Foreskin keratinocyte (primary cell): ENCODE measurements at places on chromosomes 12 and 14. TPM values are rescaled to one million over a fixed set of nuclear protein-coding genes. Genes with fewer than 3 reads are reported as not detected.

- no peak for DNase-seq
These were observed 105.8 kb downstream of the PRKD1 start for GRCh38 chr14:29821661-29822429.

GRCh38 chr12:14907953-14908352, 22.3 kb upstream of the MGP start:
- DNase-seq, result no peak

- no peak for DNase-seq
These were observed 142.3 kb downstream of the RBM19 start for GRCh38 chr12:113823816-113824215.

DNA sequence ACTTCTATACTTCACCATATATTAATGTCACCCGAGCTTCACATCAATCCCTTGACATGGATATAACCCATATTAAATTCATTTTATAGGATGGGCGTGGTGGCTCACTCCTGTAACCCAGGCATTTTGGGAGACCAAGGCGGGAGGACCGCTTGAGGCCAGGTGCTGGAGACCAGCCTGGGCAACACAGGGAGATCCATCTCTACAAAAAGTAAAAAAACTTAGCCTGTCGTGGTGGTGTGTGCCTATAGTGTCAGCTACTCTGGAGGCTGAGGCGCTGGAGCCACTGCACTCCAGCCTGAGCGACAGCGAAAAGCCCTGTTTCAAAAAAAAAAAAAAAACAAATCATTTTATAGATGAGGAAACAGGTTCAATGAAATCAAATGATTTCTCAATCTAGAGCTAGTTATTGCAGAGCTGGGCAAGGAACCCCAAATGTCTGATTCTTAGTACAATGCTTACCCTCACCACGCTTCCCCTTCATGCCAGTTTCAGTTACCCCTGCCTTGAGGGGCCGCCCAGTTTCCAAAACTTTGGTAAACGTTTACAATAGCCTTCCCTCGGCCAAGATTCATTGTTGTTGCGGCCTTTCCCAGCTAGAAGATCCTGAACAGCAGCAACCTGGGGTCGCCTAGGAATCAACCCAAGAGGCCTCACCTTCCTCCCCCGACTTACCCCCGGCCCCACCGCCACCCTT, 751 bp downstream of the PSMB5 start:
- DNase-seq, result no peak

DNA sequence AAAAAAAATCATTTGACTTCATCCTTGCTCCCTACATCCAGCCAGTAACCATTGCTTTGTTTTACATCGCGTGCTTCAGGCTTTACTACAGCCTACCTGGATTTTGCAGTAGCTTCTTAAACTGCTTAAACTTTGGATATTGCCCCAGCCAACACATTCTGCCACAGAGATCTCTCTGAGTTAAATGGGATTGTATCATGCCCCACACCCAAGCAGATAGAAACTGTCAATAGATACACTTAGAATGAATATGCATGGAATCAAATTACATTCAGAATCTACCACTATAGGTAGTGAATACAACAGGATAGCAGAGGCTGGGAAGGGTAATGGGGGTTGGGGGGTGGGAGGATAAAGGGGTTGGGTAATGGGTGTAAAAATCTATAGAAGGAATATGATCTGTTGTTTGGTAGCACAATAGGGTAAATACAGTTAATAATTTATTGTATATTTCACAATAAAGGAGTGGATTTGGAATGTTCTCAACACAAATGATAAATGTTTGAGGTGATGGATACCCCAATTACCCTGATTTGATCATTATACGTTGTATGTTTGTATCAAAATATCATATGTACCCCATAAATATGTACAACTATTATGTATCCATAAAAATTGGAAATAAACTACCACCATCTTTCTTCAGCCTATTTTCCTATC, 2.7 kb upstream of the MYRFL start:
- no peak for DNase-seq

GRCh38 chr14:52079239-52079959, 10.5 kb upstream of the NID2 start:
- no peak for DNase-seq

DNA sequence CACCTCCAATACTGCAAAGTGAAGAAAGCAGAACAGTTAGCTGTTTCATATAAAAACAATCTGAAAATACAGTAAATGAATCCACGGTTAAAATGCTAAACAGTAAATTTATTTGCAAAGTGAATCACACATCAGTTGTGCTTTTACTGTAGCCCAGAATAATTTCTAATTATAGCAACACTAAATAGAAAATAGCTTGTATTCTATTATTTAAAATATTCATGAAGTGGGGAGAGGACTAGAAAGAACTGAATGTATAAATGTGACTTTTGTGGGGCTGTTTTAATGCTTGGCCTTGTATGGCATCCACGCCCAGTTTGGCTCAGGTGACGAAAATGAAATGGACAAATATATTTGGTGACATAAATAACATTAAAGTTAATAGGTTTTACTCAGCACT, 148.2 kb downstream of the ATP23 start:
- DNase-seq, result no peak

GRCh38 chr12:93704122-93704521, 26.9 kb downstream of the CRADD start:
- no peak for DNase-seq

- DNase-seq, result no peak
These were observed 1.4 kb upstream of the SAV1 start for GRCh38 chr14:50669441-50669986.

DNA sequence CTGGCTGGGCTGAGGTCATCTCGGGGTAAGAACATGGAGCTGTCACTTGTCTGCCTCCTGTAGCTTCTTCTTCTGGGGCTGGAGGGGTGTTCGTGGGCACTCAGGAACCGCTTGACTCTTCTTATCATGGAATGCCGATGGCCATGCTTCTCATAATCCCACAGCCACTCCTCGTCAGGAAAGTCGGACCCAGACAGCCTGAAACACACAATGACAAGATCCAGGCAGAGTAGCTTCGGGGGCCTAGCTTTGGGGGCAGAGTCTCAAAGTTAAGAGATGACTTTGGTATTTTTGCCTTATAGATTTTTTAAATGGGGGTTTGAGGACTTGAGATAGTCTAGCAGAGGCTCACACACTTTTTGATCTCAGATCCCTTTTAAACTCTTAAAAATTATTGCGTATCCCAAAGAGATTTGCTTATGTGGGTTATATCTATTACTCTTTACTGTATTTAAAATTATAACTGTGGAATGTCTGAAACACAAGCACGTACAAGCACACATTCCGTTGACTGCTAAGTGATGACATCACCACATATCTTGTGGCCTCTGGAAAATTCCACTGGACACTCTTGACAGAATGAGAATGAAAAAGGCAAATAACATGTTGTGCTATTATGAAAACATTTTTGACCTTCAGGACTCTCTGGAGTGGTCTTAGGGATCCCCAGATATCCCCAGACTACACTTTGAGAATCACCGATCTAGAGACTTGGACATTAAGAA, 43.3 kb downstream of the BEST3 start:
- DNase-seq, result peak; percentile 88

- no peak for DNase-seq
These were observed 53.2 kb downstream of the GALNT16 start for GRCh38 chr14:69313176-69313575.

- DNase-seq, result peak; percentile 91
These were observed 754 bp downstream of the KRT18 start for GRCh38 chr12:52949413-52950331.

GRCh38 chr12:46887870-46888269, 62.1 kb upstream of the SLC38A4 start:
- no peak for DNase-seq

- DNase-seq, result no peak
These were observed 56.3 kb upstream of the CPNE8 start for GRCh38 chr12:38961683-38962082.

- no peak for DNase-seq
These were observed 11.8 kb downstream of the CCDC92 start for GRCh38 chr12:123960856-123961255.

DNA sequence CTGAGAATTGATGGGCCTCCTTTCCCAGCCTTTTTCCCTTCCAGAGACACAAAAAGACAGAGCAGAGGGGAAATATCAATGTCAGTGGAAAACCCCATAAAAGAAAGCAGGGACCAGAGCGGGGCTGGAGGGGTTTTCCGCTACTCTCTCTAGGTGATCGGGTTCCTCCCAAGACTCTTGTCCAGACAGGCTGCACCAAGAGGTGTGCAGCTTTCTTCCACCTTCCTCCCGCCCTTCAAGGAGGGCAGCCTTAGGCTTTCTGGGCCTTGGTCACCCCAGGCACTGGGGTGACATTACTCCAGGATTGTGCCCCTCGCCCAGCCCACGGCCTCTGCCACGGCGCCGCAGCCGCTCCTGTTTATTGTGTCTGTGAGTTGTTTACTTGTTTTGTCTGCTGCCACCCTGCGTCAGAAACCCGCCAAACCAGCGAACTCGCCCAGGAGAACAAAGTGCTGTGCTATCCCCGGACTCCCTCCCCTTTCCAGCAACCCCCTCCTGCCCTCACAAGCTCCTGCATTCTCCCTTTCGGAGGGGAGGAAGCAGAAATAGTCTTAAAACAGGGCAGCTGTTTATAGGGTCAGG, 6.7 kb upstream of the HOXC6 start:
- peak; percentile 77 for DNase-seq

DNA sequence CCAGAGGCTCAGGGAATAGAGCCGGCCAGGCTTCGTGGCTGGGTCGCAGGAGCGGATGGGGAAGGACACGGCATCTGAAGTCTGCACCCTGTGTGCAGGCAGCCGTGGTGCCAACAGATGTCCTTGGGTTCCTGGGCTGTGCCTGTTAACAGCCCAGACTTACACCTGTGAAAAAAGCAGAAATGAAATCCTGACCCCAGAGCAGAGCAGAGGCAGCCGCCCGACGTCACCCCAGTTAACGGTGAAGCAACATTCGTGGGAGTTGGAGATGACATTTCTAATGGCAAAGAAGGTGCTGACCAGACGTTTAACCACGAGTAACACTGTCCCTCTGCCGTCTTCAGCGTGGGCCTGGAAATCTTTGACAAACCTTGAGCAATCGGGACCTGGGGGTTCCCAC, 200.3 kb upstream of the DIO3 start:
- DNase-seq, result no peak

GRCh38 chr14:99604766-99605298, 825 bp upstream of the CCDC85C start:
- peak; percentile 37 for DNase-seq

- peak; percentile 38 for DNase-seq
These were observed 941 bp upstream of the PPP1CC start for GRCh38 chr12:110743571-110744093.

- DNase-seq, result no peak
These were observed 231.2 kb downstream of the ETNK1 start for GRCh38 chr12:22856178-22856577.

GRCh38 chr14:33612197-33612505, 338.7 kb downstream of the EGLN3 start:
- no peak for DNase-seq

DNA sequence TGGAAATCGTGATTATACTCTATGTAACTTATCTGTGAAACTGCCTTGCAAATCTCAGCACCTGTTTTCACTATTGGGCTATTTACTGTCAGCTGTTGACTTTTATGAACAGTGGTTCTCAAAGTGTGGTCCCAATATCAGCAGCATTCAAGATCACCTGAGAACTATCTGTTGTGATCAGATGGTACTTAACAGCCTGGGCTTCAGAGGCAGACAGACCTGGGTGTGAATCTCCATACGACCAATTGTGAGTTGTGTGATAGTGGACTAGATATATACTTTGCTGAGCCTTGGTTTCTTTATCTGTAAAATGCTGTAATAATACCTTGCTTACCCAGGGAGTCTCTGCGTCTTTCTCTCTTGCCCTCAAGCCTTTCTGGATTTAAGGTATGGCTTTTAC, 105.1 kb downstream of the ERGIC2 start:
- no peak for DNase-seq

DNA sequence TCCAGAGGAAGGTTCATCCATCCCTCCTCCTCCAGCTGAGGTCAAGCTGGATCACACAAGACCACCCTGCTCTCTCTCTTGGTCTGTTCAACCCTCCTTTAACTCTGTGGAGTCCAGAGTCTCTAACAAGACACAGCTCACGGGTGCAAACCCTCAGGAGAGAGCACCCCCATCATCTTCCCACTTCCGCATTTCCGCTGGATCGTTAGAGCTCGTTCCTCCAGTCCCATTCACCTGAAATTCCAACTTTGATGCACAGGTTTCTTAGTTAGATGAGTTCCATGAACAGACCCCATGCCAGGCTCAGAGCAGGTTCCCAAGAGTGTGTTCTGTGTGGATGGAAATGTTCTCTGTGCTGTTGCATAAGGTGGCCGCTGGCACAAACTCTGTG, 44.5 kb upstream of the P2RX7 start:
- no peak for DNase-seq

DNA sequence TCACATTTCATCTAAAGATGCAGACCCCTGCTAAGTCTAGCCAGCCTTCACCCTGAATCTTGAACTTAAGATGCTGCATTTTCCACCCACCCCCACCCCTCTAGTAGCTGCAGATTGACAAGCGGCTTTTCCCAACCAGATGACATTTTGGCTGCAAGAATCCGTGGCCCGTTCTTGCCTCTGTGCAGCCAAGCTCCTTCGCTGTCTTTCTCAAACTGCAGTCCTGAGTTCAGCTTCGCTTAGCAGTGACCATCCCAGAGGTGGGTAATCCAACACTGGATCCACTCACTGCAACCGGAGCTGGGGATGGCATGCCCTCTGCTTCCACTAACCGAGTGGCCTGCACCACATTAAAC, 765 bp upstream of the NFYB start:
- no peak for DNase-seq

Gene SAMD15
- total RNA-seq, result 0.63 and 0.88 TPM in 2 replicates

Gene ANAPC7
- total RNA-seq, result 45.4 and 50.5 TPM in 2 replicates

Gene TAS2R46
- 0.11 and 0.24 TPM in 2 replicates for total RNA-seq

Gene SLCO1B3
- total RNA-seq, result not detected in 2 replicates

Gene EIF2S1
- total RNA-seq, result 200 and 235 TPM in 2 replicates

Gene SLC7A8
- total RNA-seq, result 73.2 TPM in 2 replicates

Gene HCAR1
- 0.10 TPM in 1 of 2 replicates, not detected in the other for total RNA-seq

Gene LPAR5
- total RNA-seq, result 9.8 and 13.4 TPM in 2 replicates

Gene SLC8A3
- 0.04 TPM in 1 of 2 replicates, not detected in the other for total RNA-seq

Gene CEBPE
- total RNA-seq, result not detected in 2 replicates

Gene FGF6
- total RNA-seq, result not detected in 2 replicates

Gene SLC10A1
- total RNA-seq, result not detected in 2 replicates

Gene ACVRL1
- not detected in 2 replicates for total RNA-seq

Gene LBHD2
- total RNA-seq, result not detected in 2 replicates

Gene BCL2L14
- not detected in 2 replicates for total RNA-seq

Gene FAM222A
- 0.31 and 0.53 TPM in 2 replicates for total RNA-seq

Gene TAS2R9
- not detected in 2 replicates for total RNA-seq

Gene CDCA3
- total RNA-seq, result 38.0 and 47.5 TPM in 2 replicates

Gene TECPR2
- total RNA-seq, result 10.4 and 10.6 TPM in 2 replicates

Gene AVPR1A
- not detected in 2 replicates for total RNA-seq
